ENCODE measurements at places on chromosomes 5 and 9.
A peak's percentile ranks its signal among the peaks of the same experiment; 100 is the strongest.

- no peaks in the 10 kb centered on the region for H3K4me1 ChIP-seq
- H3K27ac ChIP-seq: no peak overlapping the region
- no peak overlapping the region for H3K4me3 ChIP-seq
- DNase-seq: no peak
- H3K27me3 ChIP-seq: no peaks in the 10 kb centered on the region
- H3K36me3 ChIP-seq: no peaks in the 10 kb centered on the region
Measured at GRCh38 chr5:43363445-43364152, 48.6 kb downstream of the CCL28 start.

GRCh38 chr9:70480405-70480980 lies 66.0 kb upstream of the KLF9 start:
- peak overlapping the region; percentile 96 for H3K27ac ChIP-seq
- H3K4me1 ChIP-seq: peaks cover 12% of the 10 kb centered on the region
- H3K27me3 ChIP-seq: no peaks in the 10 kb centered on the region
- no peaks in the 10 kb centered on the region for H3K36me3 ChIP-seq

GRCh38 chr5:137858954-137859353 lies 8.7 kb upstream of the MYOT start:
- H3K36me3 ChIP-seq: no peaks in the 10 kb centered on the region
- peaks cover 10% of the 10 kb centered on the region for H3K4me1 ChIP-seq
- no peak for DNase-seq
- no peak overlapping the region for H3K27ac ChIP-seq

- no peak overlapping the region for H3K4me3 ChIP-seq
- H3K4me1 ChIP-seq: no peaks in the 10 kb centered on the region
- no peaks in the 10 kb centered on the region for H3K27me3 ChIP-seq
- no peak for DNase-seq
- H3K27ac ChIP-seq: no peak overlapping the region
Measured at GRCh38 chr9:38284588-38285051, 107.9 kb upstream of the ALDH1B1 start.

DNA sequence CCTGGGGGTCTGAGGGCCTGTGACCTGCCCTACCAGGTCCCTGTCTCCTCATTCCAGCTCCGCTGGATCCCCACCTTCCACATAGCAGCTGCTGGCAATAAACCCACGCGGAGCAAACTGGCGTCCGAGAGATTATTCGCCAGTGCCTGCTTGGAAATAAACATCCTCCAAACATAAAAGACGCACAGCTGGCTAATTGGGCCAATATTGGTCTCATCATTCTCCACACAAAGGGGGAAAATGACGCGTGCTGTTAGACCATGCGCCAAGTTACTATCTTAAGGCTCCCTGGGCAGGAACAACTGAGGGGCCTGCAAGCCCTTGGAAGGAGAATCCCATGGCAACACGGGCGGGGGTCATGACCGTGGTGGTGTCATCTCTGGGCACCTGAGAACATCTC lies 73.3 kb upstream of the SARDH start:
- no peaks in the 10 kb centered on the region for H3K27me3 ChIP-seq
- DNase-seq: no peak
- H3K36me3 ChIP-seq: peaks cover 11% of the 10 kb centered on the region

DNA sequence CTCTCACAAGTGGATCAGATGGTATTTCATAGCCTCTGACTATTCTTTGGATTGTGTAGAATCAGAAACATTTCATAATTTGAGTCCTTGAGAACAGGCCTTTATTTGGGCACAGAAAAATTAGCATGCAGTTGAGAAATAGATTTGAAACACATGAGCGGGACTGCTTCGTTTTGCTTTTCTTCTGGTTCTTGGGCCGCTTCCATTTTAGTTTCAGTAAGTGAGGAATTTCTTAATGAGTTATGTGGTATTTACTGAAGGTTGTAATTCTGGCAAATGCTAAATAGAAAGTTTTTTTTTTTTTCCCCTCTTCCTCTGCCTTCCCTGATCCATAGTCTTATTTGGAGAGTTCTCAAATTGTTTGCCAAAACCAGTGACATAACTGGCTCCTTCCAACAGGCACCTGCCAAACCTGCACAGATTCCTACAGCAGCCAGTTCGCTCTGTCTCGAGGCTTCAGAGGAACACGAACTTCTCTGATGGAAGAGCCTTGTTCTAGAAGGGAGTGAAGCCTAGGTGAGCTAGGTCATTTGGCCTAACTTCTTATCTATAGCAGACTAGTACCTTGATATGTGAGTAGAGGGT lies 71.2 kb upstream of the SLC28A3 start:
- H3K4me3 ChIP-seq: no peak overlapping the region
- no peaks in the 10 kb centered on the region for H3K4me1 ChIP-seq
- no peaks in the 10 kb centered on the region for H3K36me3 ChIP-seq

- no peaks in the 10 kb centered on the region for H3K27me3 ChIP-seq
- no peaks in the 10 kb centered on the region for H3K36me3 ChIP-seq
- H3K4me1 ChIP-seq: peaks cover 21% of the 10 kb centered on the region
- no peak overlapping the region for H3K27ac ChIP-seq
- no peak for DNase-seq
- H3K4me3 ChIP-seq: no peak overlapping the region
Measured at GRCh38 chr5:142869886-142870285, 99.7 kb downstream of the ARHGAP26 start.

DNA sequence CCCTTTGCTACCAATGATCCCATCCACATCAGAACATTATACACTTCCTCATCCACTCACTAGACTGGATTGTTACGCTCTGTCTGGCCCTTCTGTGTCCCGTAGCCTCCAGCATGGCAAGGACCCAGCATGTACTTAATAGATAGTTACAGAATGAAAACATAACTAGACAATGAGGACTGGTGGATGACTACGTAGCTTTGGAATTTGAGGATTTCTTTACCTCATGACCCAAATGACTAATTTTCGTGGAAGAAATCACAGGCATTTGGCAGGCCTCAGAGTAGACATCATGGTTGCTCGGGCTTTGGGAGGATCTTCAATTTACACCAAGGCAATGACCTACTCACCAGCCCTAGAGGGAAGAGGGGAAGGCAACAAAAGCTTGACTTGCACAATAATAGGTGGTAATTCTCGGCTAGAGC lies 299.8 kb downstream of the TLE1 start:
- H3K27ac ChIP-seq: no peak overlapping the region
- H3K4me3 ChIP-seq: no peak overlapping the region
- DNase-seq: no peak
- H3K4me1 ChIP-seq: peaks cover 10% of the 10 kb centered on the region

- H3K4me1 ChIP-seq: no peaks in the 10 kb centered on the region
- DNase-seq: no peak
- H3K27ac ChIP-seq: no peak overlapping the region
- no peaks in the 10 kb centered on the region for H3K27me3 ChIP-seq
Measured at GRCh38 chr9:40926404-40927259, 201.8 kb downstream of the FOXD4L6 start.

- H3K27ac ChIP-seq: no peak overlapping the region
- DNase-seq: no peak
- H3K4me3 ChIP-seq: no peak overlapping the region
- no peaks in the 10 kb centered on the region for H3K36me3 ChIP-seq
- no peaks in the 10 kb centered on the region for H3K27me3 ChIP-seq
Measured at GRCh38 chr5:124210111-124210910, 536.1 kb downstream of the ZNF608 start.

GRCh38 chr5:34721327-34721726 lies 65.2 kb downstream of the RAI14 start:
- no peak overlapping the region for H3K4me3 ChIP-seq
- H3K27ac ChIP-seq: no peak overlapping the region
- H3K36me3 ChIP-seq: no peaks in the 10 kb centered on the region
- no peaks in the 10 kb centered on the region for H3K27me3 ChIP-seq
- no peak for DNase-seq

DNA sequence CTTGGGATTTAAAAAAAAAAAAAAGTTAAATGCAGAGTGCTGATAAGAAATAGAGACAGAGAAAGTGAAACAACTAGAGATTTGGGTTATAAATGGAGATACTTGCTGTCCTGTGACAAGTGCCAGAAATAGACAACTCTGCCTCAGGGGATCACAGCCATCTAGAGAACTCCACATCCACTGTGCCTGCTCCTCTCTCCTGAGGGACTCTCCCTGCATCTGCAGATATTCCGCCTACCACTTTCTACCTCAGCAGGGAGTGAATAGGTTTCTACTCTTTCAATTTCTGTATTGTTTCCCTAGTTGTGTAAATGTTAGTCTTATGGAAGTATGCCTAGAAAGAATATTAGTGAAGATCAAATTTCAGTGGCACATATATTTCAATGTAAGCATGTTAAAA lies 307.2 kb downstream of the HTR1A start:
- no peaks in the 10 kb centered on the region for H3K4me1 ChIP-seq
- H3K36me3 ChIP-seq: no peaks in the 10 kb centered on the region
- DNase-seq: no peak
- no peaks in the 10 kb centered on the region for H3K27me3 ChIP-seq
- H3K4me3 ChIP-seq: no peak overlapping the region

DNA sequence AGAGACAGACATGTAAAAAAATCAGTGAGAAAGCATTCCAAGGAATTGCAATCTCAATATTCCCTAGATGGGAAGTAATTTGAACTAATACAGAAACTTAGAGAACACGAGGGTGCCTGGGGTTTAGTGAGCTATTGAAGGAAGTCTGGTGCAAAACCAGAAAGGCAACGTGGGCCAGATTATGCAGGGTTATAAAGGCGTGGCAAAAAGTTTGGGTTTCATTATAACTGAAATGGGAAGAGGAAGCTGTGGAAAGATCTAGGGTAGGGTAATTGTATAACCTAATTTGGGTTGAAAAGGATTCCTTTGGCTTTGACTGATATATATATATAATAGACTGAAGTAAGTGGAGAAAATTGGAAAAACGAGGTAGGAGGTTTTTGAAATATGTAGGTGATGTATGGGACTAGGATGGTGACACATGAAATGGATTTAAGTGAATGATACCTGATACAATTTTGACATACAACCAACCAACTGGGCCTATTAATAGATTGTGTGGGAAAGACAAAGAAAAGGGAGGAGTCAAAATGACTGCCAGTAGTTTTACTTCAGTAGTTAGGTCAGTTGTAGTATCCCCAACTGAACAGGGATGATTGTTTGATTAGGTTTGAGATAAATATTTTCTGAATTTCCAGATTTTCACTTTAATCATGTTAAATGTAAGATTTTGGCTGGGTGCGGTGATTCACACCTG lies 65.3 kb downstream of the FAM174A start:
- H3K4me1 ChIP-seq: no peaks in the 10 kb centered on the region
- no peaks in the 10 kb centered on the region for H3K27me3 ChIP-seq
- H3K27ac ChIP-seq: no peak overlapping the region
